NCI-H2171 (cell line): ENCODE measurements at places on chromosomes 12 and 14.

- no peak for DNase-seq
These were observed 2.2 kb upstream of the KLRG1 start for GRCh38 chr12:8987163-8987562.

GRCh38 chr14:94473666-94474410 is 2.2 kb downstream of the SERPINA9 start:
- DNase-seq, result no peak

DNA sequence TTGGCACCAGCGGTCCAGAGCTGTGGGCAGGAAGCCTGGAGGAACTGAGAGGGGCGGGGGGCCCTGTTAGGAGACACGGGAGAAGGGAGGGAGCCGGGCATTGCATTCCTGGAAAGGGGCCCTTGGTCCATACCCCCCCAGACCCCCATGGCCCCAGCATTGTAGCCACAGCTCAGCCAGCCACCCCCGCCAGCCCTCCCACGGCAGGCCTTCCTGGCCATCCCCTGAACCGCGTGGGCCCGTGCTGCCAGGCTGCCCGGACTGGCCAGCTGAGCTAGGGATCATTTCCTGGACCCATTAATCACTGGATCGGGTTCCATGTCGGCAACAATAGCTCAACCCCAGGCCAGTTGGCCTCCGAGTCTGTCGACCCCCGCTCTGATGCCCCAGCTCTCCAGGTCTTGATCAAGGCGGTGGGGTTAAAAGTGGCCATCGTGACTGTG is 39.8 kb upstream of the DIO3 start:
- no peak for DNase-seq

GRCh38 chr12:100574187-100575074 is 947 bp downstream of the GAS2L3 start:
- DNase-seq, result no peak

DNA sequence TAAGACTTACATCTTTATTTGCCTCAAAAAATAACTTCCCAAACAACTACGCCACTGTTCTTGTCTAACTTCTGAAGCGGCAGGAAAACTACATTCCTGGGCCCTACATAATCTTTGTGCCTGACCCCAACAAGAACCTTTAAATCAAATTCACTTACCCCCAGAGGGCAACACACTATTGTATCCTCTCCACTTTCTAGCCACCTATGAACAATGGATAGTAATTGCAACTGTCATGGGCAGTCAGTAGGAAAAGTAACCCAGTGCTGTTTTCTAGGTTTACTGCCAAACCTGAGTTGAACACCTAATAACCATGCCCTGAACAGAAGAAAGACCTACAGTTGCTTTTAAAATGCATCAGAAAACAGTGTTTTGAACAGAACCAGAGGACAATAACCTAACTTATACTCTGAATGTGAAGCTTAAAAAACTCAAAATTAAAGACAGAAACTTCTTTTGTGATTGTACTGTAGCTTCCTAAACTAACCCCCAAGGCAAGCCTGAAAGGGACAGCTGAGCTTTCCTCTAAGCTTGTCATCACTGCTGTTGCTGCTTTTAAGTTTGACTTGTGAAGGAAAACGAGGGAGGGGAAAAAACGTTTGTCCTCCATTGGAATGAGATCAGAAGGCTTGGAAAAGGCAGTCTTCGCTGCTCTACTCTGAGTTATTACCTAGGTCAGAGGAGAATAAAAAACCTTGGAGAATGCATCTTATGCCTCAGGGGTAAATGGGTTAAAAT is 195.7 kb downstream of the SOX5 start:
- no peak for DNase-seq

- no peak for DNase-seq
These were observed 12.7 kb downstream of the ERP29 start for GRCh38 chr12:112025808-112026375.

GRCh38 chr12:93363841-93364297 is 13.9 kb upstream of the NUDT4 start:
- DNase-seq, result no peak

- no peak for DNase-seq
These were observed 7.7 kb upstream of the LTBP2 start for GRCh38 chr14:74619672-74620131.

DNA sequence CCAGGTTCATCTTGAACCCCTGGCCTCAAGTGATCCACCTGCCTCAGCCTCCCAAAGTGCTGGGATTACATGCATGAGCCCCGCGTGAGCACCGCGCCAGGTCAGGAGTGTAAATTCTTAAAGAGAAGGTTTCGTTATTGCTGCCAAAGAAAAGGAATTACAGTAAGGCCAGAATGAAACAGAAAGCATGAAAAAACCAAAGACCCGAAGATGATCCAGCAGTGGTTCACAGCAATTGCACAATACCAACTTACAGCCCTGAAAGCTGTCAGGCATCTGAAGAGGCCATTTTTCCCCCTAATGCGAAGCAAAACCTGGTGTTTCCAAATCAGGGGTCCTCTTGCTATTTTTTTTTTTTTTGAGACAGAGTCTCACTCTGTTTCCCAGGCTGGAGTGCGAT is 10.3 kb downstream of the RBM23 start:
- no peak for DNase-seq

DNA sequence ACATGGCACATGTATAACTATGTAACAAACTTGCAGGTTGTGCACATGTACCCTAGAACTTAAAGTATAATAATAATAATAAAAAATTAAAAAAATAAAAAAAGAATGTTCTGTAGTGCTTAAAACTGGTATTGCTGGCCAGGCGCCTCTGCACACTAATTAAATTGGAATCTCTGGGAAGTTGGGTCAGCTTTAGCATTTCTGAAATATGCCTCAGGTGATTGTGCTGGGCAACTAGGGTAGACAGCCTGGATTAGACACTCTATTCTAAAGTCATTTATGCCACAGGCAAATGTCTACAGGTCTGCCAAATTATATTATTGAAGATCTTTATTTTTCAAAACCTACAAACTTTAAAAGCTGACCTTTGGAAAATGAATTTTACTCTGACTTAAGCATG is 55.3 kb downstream of the PPM1H start:
- no peak for DNase-seq

GRCh38 chr12:42284157-42284556 is 41.7 kb downstream of the ZCRB1 start:
- DNase-seq, result no peak

GRCh38 chr14:31291210-31291609 is 83.6 kb upstream of the HECTD1 start:
- DNase-seq, result no peak

DNA sequence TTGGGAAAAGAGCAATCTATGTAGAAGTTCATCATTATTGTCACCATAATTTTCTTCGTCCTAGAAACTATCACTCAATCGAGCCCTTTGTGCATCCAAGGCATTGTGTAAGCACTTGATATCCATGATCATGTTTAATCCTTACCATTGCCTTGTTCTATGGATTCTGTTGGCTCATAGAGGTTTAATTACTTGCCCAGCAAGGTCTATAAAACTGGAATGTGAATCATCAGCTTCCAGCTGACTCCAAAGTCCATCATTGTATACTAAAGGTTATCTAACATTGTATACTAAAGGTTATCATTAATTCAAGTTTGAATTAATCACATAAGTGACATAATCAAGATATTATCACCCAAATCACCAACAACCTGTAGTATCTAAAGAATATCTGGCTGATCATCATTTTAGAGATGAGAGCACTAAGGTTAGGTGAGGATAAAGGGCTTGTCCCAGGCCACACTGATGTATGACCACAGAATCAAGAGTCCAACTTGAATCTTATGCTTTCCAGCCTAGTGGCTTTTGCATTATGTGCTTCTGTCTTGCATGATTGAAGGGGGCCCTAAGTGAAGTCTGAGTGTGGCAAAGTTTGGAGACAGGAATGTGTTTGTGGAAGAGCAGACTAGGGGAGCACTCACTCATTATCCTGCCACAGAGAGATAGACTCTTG is 188.1 kb downstream of the ANO4 start:
- DNase-seq, result no peak

- no peak for DNase-seq
These were observed 95.4 kb upstream of the SLCO1C1 start for GRCh38 chr12:20599757-20600156.

GRCh38 chr12:26247873-26248272 is 52.5 kb downstream of the SSPN start:
- DNase-seq, result no peak

GRCh38 chr14:55277972-55278740 is 6.9 kb downstream of the FBXO34 start:
- DNase-seq, result no peak

DNA sequence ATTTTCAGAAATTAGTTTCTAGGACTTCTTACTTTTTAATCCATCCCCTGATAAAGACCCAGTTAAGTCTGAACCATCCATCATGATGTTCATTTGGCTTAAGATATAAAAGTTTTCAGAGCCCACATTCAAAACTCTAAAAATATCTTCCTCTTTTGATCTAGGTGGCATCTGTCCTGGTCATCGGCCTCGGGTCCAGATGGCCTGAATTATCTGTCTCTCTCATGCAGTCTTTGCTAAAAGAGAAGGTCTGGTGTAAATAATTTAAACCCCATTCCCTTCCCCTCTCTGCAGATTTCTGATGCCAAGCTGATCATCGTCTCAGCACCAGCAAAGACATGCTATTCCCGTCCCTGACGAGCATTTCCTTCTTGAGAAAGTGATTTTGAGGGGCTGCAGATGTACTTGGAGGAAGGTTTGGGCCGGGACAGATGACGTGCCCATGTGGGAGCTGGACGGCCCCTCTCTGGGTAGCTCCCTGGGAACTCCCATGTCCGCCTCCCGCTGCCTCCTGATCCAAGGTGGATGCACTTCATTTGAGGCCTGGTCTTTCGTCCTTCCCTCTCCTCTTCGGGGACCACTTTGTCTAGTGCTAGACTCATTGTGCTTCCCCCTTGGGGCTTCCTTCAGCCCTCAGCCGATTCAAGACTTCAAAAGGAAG is 173.0 kb upstream of the PRMT8 start:
- no peak for DNase-seq

- peak; percentile 30 for DNase-seq
These were observed 65.8 kb downstream of the TRIM9 start for GRCh38 chr14:51028851-51029754.

DNA sequence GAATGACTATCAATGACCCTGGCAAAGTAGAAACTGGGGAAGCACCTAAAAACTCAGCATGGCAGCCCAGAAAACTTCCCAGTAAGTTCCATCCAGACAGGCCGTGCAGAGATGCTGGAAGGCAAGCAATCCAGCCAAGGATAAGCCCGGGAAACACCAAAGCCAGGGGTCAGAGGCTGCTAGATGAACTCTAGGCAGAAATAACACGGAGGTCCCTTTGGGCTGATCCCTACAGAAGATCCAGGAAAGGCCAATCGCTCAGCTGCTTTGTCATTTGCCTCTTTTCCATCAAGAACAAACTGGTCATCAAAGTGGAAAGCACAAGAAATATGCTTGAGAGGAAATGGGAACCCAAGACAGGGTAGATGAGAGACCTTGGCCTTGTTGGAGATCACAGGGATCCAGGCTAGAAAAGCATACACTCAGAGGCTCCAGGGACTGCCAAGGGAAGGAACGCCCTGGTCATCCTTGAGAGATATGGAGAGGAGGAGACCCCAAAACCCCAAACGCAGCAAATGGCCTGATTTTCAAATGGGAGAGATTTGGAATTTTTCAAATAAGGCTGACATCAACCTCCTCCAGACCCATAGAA is 6.5 kb downstream of the KRT79 start:
- DNase-seq, result no peak

GRCh38 chr12:57719777-57720605 is 18.6 kb downstream of the AGAP2 start:
- DNase-seq, result no peak

- peak; percentile 67 for DNase-seq
These were observed 195.4 kb upstream of the C14orf180 start for GRCh38 chr14:104383996-104384775.

DNA sequence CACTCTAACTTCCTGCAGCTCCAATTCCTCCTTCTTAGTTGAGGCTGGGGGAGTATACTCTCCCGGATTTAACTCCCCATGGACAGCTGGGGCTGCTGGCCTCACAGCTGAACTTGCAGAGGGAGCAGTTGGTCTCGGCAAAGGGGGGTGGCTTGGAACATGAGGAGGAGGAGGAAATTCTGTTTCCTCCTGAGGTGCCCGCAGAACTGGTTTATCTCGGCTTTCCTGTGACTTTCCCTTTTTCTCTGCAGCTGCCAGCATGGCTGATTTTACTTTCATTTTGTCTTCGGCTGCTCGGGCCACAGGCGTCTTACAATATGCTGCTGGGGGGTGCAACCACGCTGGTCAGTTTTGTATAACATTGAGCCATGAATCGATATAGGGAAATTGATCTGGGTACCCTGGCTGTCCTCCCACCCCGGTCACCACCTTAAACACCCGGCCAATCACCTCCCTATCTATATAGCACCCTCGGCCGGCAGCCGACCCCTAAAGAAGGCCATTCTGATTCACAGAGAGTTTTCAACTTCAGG is 1317.6 kb downstream of the TMEM121 start:
- DNase-seq, result no peak

- DNase-seq, result no peak
These were observed 94.3 kb downstream of the RIN3 start for GRCh38 chr14:92607702-92608429.

- no peak for DNase-seq
These were observed 45.2 kb downstream of the GRIP1 start for GRCh38 chr12:66633676-66634075.

DNA sequence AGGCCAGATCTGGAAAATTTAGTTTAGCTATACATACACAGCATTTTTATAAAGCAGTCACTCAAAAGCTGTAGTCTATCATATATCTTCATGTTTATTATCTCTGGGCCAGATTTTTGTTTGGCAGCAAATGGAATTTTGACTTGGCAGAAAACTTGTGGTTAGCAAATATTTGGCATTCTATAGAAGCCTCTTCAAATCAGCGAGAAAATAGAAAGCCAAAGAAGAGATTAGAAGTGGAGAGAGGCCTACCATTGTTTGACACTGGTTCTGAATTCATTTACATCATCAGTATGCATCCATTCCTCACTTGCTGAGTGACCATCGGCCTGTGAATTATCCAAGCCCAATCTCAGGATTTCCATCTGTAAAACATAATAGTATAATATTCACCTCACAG is 1077.6 kb downstream of the GALC start:
- no peak for DNase-seq

DNA sequence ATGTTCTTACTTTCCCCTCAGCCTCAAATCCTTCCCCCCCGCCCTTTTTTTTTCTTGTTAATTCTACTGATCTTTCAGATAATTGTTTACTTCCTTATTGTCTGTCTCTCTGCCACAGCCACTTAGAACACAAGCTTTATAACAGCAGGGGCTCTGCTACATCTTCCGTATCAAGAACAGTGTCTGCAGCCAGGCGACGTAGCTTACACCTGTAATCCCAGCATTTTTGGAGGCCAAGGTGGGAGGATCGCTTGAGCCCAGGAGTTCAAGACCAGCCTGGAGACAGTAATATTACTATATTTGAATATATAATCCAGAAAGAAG is 5.4 kb downstream of the SOS2 start:
- no peak for DNase-seq

DNA sequence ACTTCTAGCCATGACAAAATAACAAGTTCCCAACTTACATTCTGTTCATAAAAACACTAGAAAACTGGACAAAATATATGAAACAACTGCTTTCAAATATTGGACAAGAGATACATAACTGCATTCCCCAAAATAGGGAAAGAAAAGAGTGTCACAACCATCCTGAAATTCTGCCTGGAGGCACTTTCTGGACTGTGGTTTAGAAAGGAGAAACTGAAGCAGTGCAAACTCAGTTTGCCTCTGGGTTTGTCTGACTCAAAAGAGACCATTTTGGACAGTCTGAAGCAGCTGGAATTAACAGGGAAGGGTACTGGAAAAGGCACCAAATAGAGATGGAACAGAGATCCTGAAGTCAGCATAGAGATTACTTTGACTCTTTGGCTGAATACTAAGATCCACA is 11.3 kb upstream of the SYT1 start:
- no peak for DNase-seq
